BJ (cell line): ENCODE measurements at places on chromosomes 5 and 9.

GRCh38 chr5:148687427-148687826, 33.1 kb upstream of the HTR4 start:
- no peak for DNase-seq

- DNase-seq: no peak
Measured at GRCh38 chr9:93645921-93646639, 69.7 kb downstream of the PHF2 start.

DNA sequence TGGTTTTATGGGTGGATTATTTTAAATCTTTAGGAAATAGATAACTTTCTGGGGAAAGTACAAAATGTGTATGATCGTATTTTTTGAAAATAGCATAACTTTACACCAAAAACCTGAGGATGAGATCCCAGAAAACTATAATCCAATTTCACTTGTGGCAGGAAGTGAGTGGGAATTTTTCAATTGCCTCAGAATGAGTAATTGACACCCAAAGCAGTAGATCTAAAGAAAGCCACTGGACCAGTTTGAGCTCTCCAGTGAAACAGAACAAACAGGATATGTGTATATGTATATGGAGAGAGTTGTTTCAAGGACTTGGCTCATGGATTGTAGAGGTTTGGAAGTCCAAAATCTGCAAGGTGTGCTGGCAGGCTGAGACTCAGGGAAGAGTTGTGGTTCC, 109.2 kb upstream of the SHB start:
- DNase-seq: no peak

GRCh38 chr5:95673081-95673480, 9.7 kb downstream of the SPATA9 start:
- DNase-seq: peak; percentile 14

DNA sequence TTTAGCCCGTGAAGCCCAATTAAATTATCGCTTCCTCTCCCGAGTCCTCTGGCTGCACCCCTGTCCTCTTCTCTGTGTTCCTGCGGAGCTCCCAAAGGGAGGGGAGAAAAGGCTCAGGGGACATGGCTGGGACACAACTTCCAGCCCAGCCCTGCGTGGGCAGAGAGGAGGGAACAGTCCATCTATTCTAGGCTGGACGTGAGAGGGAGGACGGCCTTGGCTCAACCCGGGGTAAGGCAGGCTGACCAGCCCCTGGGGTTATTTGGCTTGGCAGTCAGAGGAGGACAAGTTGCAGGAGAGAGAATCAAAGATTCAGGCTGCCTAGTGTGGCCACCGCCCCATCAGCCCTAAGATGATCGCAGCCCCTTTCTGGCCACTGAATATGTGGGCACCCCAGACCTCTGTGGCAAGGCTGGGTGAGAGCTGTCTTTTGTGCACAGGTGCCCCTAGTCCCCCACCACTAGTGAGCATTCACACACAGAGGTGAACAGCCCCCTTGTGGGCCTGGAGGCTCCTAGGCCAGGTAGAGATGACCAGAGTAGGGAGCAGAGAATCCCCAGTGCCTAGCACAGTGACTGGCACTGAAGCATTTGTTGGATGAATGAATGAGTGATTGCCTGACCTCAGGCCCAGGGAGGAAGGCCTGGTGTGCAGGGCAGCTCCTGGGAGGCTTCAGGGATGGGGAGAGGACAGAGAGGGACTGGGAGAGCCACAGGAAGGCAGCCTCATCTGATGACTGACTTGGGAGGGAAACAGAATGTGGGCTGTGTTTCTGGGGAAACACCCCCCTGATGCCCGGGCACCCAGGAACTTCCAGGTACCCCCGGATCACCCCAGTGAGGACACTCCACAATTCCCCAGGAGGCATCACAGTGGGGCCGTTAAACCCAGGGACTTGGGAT, 133.9 kb downstream of the C9orf50 start:
- peak; percentile 72 for DNase-seq

GRCh38 chr5:142109331-142110045, 909 bp downstream of the NDFIP1 start:
- DNase-seq: no peak

- no peak for DNase-seq
Measured at GRCh38 chr5:98816582-98817222, 43.2 kb downstream of the RGMB start.

DNA sequence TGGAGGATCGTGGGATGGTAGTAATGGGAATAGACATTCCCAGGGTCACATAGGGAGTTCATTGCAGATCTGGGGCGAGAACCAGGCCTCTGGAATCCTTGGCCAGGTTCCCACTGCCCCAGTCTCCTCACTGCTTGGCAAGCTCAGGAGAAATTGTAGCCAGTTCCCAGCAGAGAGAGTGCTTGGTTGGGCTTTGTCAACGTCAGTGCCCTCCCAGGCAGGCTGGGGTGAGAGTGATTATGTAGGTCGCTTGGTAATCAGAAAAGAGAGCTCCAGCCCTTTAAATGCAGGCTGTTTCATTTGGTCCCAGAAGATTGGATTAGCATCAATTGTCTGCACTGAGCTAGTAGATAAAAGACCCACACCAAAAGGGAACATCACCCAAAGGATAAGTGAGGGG, 51.8 kb upstream of the GALNT10 start:
- no peak for DNase-seq

- no peak for DNase-seq
Measured at GRCh38 chr9:79208791-79209396, 362.9 kb upstream of the TLE4 start.

GRCh38 chr9:69472101-69472620, 147.1 kb downstream of the ENTREP1 start:
- no peak for DNase-seq

- DNase-seq: no peak
Measured at GRCh38 chr9:2170722-2171121, 155.6 kb downstream of the SMARCA2 start.

DNA sequence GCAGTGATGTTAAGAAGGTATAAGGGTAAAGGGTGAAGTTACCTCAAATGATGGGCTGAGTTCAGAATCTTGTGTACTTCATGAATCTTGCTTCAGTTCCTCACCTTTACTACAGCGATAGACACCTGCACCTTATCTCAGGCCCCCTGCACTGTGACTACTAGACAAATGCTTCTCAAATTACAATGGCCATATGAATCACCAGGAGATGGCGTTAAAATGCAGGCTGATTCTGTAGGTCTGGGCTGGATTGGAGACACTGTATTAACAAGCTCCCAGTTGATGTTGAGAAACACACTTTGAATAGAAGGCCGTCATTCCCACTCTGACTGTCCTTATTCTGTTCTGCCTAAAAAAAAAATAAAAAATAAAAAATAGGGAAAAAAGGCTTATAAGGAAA, 29.8 kb downstream of the TARS1 start:
- DNase-seq: no peak

DNA sequence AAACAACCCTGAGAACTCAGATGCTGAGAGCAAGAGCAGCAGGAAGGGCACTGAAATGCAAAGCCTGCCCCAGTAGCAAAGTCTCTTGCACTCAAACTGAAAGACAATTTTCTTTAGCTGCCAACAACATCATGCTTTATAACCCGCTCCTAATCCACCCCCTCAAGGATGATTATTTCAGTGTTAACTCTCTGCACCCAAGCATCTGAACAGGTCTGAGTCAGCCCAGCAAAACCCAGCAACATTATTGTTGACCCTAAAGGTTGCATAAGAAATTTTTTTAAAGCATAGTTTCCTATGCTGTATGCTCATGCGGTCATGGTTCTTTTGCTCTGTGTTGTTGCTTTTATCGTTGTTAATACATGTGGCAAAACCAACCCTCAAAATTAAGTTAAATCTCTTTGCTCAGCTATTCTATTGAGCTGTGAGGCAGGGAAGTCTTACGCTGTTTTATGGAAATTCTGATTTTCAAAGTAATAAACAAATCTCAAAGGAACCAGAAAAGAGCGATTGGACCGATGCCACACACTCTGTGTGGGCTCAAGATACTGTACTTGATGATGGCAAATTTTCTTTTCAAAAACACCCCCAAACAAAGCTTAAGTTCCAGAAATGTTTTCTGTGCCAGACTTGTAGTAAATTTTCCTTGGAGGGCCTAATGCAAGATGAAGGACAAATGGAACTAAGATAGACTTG, 440.6 kb upstream of the MPDZ start:
- DNase-seq: no peak

DNA sequence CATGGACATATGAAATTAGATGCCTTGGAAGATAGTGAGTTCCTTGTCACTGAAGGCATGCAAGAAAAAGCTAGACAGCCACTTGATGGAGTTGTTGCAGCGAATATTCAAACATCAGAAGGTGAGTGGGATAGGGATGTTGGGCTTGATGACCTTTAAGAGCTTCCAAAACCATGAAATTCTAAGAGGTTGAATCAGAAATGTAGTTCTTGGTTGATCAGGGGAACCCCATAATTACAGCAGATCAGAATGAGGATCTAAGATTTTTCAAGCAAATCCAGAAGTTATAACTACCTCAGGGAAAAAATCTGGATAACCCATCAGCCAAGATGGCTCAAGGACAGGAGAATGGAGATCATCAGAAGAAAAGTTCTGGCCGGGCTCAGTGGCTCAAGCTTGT, 244.3 kb upstream of the NR4A3 start:
- DNase-seq: no peak

- no peak for DNase-seq
Measured at GRCh38 chr5:111072949-111073682, 1.6 kb downstream of the TSLP start.

GRCh38 chr5:156396830-156397081, 69.8 kb downstream of the SGCD start:
- DNase-seq: no peak

DNA sequence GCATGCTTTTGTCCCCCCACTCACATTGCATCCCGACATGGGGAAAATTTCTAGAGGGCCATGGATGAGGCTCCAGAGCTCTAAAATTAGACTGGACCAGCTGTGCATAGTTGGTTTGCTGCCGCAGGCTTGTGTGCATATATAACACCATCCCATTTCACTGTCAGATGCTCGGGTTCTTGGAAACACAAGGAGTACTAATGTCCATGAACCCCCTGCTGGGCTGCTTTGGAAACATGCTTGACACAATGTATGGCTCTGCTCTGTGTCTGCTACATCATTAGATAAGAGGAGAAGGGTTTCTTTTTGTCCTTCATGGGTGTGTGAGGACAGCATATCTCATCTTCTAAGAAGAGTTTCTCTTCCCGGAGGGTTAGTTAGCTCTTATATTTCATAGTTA, 292.1 kb upstream of the RORB start:
- no peak for DNase-seq

- no peak for DNase-seq
Measured at GRCh38 chr9:34084562-34084961, 35.9 kb upstream of the UBAP2 start.

GRCh38 chr9:116692616-116693015, 5.5 kb downstream of the TRIM32 start:
- no peak for DNase-seq

- no peak for DNase-seq
Measured at GRCh38 chr9:6787793-6788161, 30.0 kb downstream of the KDM4C start.
